T-helper 1 cell (primary cell): ENCODE measurements at places on chromosomes 7 and 10.

DNA sequence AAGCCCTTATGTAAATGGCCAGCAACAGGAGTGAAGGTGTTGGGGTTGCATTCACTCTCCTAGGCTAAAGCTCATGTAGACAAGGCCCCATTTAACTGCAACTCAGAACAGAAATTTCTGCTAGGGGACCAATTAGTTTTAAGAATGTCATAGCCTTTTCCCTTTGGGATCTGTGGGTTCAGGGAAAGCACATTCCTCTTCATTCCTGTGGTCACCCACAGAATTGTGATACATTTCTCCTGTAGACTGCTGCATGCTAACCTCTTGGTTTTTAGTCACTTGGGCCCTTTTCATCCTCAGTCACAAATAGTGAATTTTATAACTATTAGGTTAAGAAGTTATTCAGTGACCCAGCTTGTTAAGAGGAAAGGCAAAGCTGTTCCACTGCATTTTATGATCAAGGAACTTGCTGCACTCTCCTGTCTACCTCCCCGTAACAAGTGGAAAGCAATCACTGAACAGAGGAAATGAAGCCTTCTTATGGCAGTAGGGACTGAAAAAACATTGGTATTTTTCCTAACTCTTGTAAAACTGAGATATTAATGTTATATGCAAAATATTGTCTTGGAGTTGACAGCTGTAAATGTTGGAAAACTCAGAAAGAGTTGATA, 124.9 kb downstream of the SND1 start:
- no peak for DNase-seq

DNA sequence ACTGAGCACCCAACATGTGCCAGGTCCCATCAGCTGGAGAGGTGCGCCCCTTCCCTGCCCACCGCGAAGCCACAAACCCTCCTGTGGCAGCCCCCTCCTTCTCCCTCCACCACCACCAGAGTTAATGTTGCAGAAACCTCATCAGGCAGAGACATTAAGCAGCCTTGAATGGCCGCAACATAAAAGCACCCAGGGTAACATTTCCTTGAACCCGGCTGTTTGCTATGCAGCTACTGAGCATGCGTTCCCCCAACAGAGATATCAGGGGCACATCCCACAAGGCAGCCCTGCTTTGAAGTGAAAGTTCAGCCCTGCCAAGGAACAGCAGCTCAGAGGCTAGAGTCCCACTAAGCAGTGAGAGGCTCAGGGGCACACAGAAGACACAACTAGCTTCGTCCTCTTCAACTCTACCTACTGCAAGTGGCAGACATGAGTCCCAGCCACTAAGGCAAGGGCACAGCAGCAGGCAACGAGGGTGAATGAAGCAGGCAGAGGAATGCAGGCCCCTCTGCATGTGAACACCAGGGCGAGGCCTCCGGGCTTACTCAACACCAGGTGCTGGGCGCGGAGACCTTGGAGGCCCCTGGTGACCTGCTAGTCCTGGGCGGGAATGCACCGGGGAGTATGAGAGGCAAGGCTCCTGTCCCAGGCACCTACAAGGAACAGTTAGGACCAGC, 107.4 kb downstream of the SLIT1 start:
- no peak for DNase-seq

DNA sequence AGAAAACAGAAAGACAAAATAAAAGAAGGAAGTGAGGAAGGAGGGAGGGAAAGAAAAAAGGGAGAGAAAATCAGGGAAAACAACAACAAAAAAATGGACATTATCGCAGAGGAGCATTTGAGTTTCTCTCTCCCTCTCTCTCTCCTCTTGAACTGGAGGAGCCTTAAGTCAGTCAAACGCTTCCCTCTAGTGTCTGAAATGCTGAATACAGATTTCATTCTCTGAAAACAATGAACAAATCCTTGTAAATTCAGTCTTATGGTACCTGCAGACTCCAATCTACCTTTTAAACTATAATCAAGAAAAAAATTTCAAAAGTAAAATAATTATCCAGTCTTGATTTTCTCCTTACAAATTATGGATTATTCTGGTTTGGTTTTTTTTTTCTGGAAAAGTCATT, 89.2 kb upstream of the PFKP start:
- no peak for DNase-seq

- DNase-seq, result no peak
Measured at GRCh38 chr7:110875346-110875745, 215.6 kb upstream of the LRRN3 start.

DNA sequence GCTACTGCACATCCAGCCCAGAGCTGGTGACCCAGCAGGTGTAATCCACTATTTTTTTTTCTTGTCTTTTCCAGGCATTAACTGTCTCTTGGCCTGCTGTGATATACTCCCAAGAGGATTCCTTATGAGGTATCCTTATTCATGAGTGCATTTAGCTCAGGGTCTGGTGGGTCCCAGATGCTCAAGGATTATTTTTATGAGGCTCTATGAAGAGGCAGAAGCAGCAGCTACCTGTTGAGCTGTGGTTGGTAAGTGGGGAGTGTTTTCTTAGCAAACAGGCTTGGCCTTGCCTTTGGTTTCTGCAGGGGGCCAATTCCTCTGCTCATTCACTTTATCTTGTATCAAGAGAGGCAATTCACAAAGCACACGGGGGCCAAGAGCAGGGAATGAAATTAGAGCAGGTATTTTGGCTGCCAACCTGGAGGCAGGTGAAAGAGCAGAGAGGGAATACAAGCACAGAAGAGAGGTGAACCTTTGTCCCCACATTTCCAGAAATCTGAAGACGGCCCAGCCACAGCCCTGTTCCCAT, 221.6 kb downstream of the TMEM178B start:
- no peak for DNase-seq

GRCh38 chr7:87506246-87507180, 31.0 kb upstream of the ABCB4 start:
- no peak for DNase-seq

DNA sequence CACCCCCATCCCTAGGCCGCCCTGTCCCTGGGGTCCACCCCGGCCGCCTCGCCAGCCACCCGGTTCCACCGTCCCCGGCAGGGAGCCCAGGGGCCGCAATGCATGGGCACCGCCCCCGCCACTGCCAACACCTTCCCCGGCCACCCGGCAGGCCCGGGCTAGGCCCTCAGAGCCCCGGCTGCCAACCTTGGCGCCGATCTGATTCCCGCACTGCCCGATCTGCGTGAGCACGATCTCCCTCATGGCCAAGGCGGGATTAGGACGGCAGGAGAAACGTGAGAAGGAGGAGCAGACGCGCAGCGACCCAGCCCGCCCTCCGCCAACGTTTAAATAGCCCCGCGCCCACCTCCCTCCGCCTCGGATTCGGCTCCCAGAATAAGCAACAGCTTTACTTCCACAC, at the start of gene TUBB8:
TUBB8 (minus strand) TSS at position 301 of the 400 bp plus-strand sequence; CDS start at position 243, 58 bp downstream.
- DNase-seq, result no peak

GRCh38 chr10:97102441-97102840, 83.3 kb downstream of the SLIT1 start:
- DNase-seq, result no peak

- DNase-seq, result no peak
Measured at GRCh38 chr7:77565917-77566316, 28.8 kb downstream of the PTPN12 start.

- no peak for DNase-seq
Measured at GRCh38 chr7:142168746-142169145, 57.2 kb downstream of the MGAM2 start.

DNA sequence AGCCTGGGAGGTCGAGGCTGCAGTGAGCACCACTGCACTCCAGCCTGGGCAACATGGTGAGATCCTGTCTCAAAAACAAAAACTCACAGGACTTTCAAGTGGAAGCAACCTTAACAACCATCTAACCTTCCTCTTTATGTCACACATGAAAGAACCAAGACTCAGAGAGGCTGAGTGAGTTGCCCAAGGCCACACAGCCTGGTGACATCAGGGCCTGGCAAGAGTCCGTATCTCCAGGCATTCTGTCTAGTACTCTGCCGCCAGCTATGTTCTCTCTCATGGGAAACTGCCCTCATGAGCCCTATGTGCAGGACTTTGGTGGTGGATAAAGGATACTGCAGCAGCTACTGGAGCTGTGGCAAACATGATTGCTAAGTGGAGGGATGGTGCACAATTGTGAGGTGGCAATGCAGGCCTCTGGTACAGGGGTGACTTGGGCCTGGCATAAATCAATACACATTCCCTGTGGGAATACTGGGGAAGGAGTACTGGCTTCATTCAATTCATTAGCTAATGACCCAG, 10.1 kb upstream of the CHCHD3 start:
- DNase-seq, result no peak

GRCh38 chr10:102401735-102402511, 6.4 kb downstream of the NFKB2 start:
- DNase-seq, result no peak

DNA sequence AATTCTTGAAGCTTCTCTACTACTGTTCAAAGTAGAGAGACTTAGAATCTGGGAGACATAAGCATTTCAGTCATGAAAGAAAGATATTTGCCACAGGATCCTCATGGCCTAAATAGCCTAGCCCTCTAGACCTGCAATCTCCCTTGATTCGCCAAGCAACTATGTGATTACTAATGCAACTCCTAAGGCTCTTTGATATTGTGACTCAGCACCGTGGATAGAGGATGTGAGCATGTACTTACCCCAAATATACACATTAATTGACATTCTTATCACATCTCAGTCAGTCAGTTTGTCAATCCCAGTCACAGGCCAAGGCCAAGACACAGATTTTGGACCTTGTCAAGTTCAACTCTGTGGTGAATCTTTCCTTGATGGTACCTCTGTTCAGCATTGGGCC, 42.6 kb downstream of the GPR37 start:
- no peak for DNase-seq

- DNase-seq, result no peak
Measured at GRCh38 chr7:26857506-26858240, 6.7 kb downstream of the SKAP2 start.

DNA sequence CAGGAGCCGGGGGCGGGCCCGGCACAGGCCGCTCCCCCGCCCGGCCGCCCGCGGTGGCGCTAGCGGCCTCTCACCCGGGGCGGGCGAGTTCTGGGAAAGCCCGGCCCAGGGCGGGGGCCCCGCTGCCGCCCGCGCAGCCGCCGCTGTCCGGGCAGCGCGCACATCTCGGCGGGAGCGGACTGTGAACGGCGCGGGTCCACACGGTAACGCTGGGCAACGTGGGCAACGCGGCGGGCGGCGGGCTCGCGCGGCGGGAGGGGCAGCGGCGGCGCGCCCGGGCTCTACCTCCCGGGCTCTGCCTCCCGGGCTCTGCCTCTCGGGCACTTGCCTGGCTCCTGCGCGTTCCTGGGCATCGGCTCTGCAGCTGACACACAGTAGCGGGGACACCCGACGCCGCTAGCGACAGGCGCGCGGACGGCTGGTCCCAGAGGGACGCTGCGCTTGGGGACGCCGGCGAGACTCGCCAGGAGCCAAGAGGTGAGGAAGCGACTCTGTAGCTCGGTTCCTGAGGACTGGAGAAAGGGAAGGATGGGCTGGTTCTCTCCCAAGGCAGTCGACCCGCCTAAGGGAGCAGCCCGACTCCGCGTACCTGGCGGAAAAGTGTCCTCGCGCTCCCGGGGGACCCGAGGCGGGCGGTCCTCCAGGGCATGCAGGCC, at the start of gene PLCE1:
PLCE1 (plus strand) TSS at position 150 of the 656 bp plus-strand sequence. CDS start 37,116 bp downstream, outside the sequence.
- DNase-seq, result no peak

GRCh38 chr7:47878662-47879061, 69.6 kb downstream of the PKD1L1 start:
- DNase-seq, result no peak

- peak; percentile 14 for DNase-seq
Measured at GRCh38 chr7:39623732-39624441, 515 bp downstream of the RALA start.

DNA sequence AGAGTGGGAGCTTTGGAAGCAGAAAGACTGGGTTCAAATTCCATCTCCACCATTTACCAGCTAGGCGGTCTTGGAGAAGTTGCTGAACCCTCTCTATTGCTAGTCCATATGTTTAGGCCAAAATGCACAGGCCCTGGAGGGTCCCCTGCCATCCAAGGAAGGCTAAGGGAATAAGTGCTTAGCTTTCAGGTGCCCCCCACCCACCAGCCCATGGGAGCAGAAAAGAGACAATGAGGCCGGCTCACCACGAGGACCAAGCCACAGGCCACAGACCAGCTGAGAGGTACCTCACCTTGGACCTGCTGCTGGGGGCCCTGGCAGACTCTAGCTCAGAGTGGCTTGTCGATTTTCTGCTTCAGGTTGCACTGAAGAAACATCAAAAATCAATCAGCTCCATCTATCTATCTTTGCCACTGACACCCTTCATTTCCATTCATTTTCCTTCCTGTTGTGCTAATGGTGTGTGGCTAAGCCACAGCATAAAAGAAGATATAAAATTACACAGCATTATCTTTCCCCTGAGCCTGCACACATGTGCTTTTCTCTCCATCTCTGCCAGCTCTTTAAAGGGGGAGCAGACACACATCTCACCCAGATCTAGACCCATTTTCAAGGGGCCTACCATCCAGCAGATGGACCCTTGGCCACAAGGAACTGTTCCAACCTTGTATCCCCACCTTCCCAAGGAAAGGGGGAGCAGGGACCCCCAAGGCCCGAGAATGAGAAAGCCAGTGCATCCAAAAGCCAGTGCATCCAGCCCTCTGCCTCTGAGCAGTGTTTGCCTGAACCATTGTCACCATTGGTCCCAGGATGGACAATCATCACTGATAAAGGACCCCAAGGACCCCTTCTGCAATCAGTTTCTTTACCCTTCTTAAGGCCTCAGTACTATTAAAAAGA, 65.4 kb downstream of the GRID1 start:
- DNase-seq, result no peak

DNA sequence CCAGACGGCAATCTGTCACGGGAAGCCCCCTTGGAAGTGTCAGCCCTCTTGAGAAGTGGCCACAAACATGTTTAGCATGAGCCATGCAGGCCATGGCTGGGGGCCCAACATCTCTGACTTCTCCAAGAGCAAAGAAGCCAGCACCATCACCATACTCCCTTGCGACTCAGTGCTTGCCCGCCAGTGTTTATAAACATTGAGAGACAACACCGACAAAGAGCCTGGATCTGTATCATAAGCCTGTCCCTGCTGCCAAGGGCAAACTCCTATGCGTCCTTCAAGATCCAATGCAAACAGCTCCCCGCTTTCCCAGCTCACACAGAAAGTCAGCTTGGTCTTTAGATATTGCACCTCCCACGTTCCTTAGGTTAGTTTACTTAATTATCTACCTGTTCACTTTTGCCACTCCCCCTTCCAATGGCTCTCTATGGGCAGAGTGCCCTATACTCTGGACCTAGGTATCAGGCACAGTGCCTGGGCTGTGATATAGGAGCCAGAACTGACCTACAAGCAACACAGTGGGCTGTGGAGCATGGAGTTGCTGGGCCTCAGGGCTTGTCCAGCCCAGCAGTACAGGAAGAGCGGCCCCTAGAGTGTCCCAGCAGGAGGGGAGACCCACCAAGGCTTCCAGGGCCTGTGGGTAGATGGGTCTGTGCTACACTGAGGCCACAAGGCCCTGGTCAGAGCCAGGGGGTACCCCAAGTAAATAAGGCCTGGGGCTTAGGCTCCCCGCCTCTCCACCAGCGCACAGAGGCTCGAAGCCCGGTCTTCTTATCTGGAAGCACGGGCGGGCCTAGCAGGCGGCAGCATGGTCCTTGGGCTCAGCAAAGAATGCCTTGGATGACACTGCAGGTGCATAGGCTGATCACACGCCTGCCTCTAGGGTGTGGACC, 37.7 kb downstream of the CAMK2B start:
- no peak for DNase-seq

GRCh38 chr10:1535301-1535965, 201.9 kb downstream of the ADARB2 start:
- no peak for DNase-seq
